Breast epithelium (tissue), 4 donors: ENCODE measurements at places on chromosomes 11 and 22.
A peak's percentile ranks its signal among the peaks of the same experiment; 100 is the strongest.

GRCh38 chr11:78499971-78500370, 74.7 kb downstream of the NARS2 start:
- DNase-seq = no peak

DNA sequence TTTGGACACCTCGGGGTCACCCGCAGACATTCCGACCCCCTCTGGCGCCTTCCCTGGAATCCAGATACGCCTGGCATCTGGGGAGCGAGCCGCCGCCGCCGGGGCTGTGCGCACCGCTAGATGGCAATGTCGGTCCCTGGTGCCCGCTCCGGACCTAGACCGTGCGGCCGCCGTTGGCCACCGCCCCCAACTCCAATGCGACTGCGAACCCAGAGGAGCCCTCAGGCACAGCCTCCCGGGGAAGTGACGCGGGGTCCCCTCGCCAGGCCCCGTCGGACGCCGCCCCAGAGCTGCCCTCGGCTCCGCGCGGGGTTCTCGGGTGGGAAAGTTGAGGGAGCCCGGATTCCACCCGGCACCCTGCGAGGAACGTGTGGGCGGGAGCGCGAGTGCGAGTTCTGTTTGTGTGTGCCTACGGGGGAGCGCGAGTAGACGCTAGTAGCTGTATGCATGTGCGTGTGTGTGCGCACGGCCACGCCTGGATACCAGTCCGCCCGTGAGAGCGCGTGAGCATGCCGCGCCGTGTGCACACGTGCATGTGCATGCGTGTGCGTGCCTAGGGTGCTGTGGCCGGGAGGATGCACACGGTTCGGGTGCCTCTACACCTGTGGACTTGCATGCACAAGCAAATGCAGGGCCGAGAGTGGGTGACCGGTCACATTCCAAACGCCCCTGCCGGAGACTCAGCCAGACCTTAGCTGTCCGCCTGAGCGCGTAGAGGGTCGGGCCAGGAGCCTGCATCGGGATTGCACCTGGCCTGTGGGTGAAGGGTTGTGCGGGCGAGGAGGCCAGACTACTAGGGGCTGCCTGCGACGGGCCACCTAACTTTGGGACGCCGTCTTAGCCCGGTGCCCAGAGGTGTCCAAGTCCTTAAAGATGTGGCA, 1.9 kb downstream of the CHRM4 start:
- DNase-seq = peak; percentile 70

DNA sequence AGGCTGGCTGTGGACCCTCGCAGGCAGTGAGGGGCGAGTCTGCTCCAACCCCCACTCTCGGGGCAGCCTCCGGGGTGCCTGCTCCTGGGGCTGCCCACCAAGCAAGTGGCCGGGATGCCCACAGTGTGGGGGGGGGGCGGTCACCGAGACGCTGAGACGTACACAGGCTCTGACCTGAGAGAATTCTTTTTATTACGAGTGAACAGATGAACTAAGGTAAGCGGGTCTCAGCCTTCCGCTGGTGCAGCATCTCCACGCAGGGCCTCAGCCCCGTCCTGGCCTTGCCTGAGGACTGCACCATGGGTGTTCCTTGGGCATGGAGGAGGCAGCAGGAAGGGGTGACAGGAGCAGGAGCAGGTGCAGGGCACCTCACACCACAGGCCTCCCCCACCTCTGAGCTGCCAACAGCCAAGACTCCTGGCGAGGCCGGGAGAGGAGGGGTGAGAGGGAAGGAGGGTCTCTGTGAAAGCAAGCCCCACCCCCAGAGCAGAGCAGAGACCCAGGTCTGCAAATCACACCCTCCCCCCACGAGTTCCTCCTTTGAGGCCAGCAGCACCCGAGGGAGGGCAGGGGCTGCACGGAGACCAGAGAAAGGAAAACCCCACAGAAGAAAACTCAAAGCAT, 17.2 kb downstream of the MOB2 start:
- DNase-seq = no peak

- DNase-seq = no peak
These were observed 3.2 kb upstream of the BIRC2 start for GRCh38 chr11:102343809-102344208.

DNA sequence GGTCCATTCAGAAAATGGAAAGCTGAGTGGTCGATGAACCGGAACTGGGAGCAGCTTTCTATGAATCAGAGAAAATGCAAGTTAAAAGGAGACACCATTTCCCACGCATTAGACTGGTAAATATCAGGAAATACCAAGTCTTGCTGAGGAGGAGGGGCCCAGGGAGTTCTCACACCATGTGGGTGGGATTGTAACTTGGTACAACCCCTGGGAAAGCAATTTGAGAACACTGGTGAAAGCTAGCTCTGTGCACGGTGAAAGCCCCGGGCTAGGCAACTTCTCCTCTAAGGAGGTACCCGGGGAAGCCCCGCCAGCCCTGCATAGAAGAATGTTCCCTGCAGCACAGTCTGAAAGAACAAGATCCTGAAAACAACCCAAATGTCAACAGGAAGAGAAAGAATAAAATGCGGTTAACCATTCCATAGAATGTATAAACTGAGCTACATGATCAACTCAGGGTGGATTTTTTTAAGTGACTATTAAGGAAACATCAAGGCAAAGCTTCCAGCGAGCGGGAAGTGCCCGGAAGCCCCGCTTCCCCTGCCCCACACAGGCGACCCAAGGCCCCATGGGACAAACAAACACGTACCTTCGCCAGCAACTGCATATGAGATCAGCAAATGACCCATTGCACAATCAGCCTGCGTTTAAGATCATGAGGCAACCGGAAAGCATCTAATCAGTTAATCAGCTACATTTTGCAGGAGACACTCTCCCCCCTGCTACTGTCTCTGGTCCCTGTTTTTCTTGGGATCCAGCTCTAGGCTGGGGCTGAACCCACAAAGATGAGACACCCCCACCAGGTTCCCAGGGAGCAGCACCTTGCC, 11.3 kb downstream of the SHANK2 start:
- DNase-seq = peak; percentile 82

DNA sequence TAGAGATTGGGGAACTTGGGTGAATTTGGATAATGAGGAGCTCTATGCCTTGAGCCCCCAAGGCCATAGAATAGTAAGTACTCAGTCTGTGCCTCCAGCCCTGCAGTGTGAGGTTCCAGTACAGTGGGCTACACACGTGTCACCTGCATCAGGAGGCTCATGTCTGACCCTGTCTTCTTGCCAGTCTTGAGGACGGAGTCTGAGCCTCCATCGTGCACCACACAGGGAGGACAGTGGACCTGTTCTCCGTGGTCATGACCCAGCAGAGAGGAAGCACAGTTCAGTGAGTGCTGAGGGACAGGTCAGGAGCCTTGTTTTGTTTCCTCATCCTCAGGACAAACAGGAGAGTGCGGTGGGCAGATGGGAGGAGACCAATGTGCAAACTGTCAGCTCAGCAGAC, 30.8 kb downstream of the RPS13 start:
- no peak for DNase-seq
